Hematopoietic multipotent progenitor cell (in vitro differentiated cells): ENCODE measurements at places on chromosomes 11 and 22. TPM values are rescaled to one million over a fixed set of nuclear protein-coding genes. Genes with fewer than 3 reads are reported as not detected.

Gene RAG2
- 0.27 TPM for total RNA-seq

Gene EI24
- total RNA-seq = 38.5 TPM

Gene KRTAP5-2
- not detected for total RNA-seq

Gene OR4D5
- total RNA-seq = 0.27 TPM

Gene TSGA10IP
- total RNA-seq = not detected

Gene TSPAN18
- 0.54 TPM for total RNA-seq

Gene SLC22A25
- total RNA-seq = not detected

Gene RBMXL2
- total RNA-seq = under 0.01 TPM

Gene CHRDL2
- not detected for total RNA-seq
